Activated CD4-positive, alpha-beta T cell treated with anti-CD3 and anti-CD28 coated beads for 4 hours (primary cell): ENCODE measurements at places on chromosomes 1 and 21.

- no peak for DNase-seq
Measured at GRCh38 chr1:174230399-174230798, 71.1 kb downstream of the RABGAP1L start.

DNA sequence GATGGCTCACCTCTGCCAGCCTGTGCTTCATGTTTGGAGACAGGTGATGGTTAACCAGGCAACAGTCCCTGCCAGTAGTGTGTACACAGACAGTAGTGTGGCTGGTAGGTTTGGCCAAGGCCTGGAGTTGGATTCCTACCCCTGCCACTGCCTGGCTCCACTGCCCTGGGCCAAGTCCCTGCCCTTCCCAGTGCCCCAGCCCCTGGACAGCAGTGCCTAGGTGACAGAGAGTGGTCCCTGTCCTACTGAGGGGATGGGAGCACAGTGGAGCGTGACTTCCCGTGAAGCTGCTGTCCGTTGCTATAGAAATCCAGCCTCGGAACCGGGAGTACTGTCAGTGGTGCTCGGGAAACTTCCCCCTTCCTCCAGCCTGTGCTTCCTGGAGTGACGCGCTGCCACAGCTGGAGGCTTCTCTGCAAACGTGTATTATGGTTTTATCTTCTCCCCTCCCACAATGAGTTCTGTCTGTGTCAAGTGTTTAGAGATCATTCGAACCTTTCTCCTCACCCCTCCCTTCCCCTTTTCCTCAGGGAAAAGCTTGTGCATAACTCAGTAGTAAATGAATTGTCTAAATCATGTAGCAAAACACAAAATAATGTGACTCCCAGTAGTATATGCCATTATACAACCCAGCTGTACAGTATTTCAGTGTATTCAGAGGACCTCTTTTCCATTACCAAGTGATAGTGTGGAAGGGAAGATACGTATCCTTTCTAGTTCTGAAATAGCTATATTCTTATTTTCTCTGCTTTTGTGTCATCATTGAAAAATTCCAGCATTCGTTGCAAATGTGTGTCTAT lies 73.4 kb downstream of the GALNT2 start:
- no peak for DNase-seq

DNA sequence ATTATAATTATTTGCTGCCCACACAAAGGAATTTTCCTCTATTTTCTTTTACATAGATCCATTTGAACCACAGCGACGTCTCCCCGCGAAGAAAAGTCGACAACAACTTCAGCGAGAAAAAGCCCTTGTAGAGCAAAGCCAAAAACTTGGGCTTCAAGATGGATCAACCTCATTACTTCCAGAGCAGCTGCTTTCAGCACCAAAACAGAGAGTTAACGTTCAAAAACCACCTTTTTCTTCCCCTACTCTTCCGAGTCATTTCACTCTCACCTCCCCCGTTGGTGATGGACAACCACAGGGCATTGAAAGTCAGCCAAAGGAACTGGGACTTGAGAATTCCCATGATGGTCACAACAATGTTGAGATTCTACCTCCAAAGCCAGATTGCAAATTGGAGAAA lies 7.2 kb downstream of the GORAB start:
- no peak for DNase-seq

DNA sequence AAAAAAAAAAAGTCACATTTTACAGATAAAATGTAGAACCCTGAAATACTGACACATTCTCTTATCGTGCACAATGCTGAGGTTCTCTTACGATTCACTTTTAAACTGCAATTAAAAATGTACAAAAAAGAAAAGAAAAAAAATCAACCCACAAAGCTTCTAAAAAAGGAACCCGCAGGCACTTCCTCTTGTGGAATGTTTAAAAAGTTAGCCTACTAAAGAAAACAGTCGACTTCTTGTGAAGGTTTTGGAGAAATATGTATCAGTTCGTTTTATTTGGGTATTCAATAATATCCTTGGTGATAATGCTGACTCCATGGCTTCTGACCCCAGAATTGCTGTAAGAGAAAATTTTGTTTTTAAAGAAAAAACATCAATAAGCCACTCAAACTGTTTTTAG lies 10.2 kb downstream of the HNRNPU start:
- no peak for DNase-seq

- DNase-seq: no peak
Measured at GRCh38 chr21:41542727-41543126, 34.8 kb upstream of the TMPRSS2 start.

- DNase-seq: no peak
Measured at GRCh38 chr1:100799954-100800612, 80.5 kb downstream of the VCAM1 start.

DNA sequence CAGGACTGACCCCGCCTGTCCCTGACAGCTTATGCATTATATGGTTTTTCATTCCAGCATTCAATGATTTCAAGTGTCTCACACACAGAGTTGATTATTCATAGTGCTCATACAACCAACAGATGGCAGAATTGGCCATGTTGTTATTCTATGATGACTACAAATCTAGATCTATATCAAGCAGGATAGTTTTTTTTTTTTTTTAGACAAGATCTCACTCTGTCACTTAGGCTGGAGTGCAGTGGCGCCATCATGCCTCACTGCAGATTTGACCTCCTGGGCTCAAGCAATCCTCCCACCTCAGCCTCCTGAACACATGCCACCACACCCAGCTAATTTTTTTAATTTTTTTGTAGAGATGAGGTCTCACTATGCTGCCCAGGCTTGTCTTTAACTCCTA lies 40.1 kb upstream of the LRRC8D start:
- DNase-seq: no peak

DNA sequence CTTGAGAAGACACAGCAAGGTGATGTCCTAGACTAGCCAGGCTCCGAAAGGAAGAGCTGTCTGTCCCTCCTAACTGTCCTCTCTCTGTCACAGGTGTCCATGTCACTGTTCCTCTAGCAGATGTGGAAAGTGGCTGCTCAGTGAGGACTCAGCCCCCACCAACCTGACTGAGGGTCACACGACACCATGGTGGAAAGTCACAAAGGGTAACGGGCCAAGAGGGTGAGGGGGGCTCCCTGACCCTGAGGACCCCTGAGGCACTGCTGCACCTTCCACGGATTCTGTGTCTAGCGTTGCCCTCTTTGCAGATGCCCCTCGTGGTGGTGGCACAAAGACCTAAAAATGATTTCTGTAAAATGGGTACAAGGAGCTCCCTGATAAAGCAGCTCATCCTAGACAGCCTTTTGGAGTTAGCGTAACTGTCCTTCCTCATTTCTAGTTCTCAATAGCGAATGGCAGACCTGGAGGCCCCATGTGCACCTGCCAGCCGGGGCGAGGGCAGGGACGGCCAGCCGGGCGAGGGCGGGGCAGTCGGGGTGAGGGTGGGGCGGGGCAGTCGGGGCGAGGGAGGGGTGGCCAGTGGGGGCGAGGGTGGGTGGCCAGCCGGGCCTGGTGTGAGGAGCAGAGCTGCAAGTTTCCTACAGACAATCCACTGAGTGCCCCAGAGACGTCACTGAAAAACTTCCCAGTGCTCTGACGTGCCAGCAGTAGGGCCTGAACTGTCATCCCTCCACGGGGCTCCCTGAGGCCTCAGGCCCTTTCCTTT lies 23.4 kb downstream of the POFUT2 start:
- DNase-seq: no peak

- DNase-seq: no peak
Measured at GRCh38 chr1:196407358-196408051, 200.7 kb downstream of the KCNT2 start.

DNA sequence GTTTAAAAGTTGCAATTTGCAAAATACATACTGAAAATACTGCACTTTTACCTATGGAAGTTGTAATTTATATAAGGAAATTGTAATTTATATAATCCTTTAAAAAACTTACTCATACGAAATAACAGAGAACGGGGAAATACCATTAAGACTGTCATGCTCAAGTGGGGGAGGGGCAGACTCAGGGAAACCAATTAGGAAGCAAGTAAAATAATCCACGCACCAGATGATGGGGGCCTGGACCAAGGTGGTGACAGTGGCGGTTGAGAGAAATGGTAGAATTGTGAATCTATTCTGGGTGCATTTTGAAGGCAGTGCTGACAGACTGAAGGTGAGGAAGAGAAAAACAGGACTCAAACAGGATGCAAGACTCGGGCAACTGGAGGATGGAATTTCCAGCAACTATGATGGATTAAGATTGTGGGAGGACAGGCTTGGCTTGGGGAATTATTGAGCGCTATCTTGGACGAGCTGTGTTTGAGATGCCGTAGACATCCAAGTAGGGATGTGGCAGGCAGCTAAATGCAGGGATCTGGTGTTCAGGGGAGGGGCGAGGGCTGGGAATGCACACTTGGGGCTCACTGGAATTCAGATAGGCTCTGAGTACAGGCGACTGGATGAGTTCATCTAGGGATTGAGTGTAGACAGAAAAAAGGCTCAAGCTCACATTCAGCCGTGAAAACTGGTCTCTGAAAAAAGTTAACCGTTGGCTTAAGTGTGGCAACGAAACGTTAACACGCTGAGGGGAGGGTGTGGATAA lies 977 bp downstream of the LCA5L start:
- DNase-seq: no peak

- no peak for DNase-seq
Measured at GRCh38 chr1:202200112-202200548, 6.5 kb downstream of the LGR6 start.

DNA sequence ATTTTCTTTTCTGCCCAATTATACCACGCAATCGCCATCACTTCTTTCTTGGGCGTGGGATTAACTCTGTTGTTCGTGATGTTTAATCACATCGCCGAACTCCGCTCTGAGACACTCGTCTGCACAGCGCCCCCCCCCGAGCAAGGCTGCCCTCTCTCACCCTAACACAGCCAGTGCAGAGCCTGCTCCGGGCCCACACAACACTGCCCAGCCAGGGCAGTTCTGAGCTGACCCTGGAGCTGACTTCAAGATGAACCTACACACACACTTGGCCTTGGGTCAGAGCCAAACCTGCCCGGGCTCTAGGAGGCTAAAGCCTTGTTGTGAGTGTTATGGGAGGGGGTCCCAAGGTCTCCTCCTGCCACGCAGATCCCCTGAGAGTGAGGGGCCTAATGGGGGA lies 64.6 kb upstream of the LRP8 start:
- no peak for DNase-seq

DNA sequence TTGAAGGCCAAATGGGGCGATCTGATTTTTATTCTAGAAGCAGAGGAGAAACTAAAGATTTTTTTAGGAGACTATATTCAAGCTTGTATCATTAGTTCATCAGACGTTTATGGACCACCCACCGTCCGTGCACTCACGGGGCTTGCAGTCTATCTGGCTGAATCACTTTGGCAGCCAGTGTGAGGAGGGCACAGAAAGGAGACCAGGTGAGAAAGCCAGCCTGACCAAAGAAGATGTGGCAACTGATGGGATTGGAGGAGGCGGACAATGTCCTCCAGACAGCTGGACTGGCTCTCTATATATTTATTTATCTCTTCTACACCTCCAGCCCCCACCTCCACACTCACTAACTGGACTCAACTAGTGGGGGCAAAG lies 822 bp upstream of the ELOVL1 start:
- no peak for DNase-seq

- DNase-seq: no peak
Measured at GRCh38 chr1:1393428-1393827, 5.7 kb downstream of the CCNL2 start.
